Panc1 (cell line): ENCODE measurements at places on chromosomes 12 and 14. TPM values are rescaled to one million over a fixed set of nuclear protein-coding genes. Genes with fewer than 3 reads are reported as not detected.

The ZFHX2 gene
- 2.4 TPM for total RNA-seq

The ZDHHC22 gene
- 0.46 TPM for total RNA-seq

The C12orf57 gene
- total RNA-seq: 126 TPM

- DNase-seq: no peak
Observed at GRCh38 chr14:37594971-37595808, at the start of the genes FOXA1 and TTC6. FOXA1 (minus strand) TSS chr14:37595249; CDS start chr14:37594972, 277 bp downstream. TTC6 (plus strand) TSS chr14:37595629; CDS start chr14:37622065, 26,436 bp downstream.

GRCh38 chr14:61326847-61327246 lies 5.5 kb downstream of the PRKCH start:
- no peak for DNase-seq
